ENCODE measurements at places on chromosomes 2 and 18.

- peaks cover 11% of the 10 kb centered on the region for H3K4me1 ChIP-seq
- H3K27ac ChIP-seq: no peak overlapping the region
- no peak overlapping the region for H3K4me3 ChIP-seq
- H3K27me3 ChIP-seq: no peaks in the 10 kb centered on the region
- DNase-seq: no peak
Observed at GRCh38 chr2:233519787-233520611, 46.6 kb downstream of the USP40 start.

DNA sequence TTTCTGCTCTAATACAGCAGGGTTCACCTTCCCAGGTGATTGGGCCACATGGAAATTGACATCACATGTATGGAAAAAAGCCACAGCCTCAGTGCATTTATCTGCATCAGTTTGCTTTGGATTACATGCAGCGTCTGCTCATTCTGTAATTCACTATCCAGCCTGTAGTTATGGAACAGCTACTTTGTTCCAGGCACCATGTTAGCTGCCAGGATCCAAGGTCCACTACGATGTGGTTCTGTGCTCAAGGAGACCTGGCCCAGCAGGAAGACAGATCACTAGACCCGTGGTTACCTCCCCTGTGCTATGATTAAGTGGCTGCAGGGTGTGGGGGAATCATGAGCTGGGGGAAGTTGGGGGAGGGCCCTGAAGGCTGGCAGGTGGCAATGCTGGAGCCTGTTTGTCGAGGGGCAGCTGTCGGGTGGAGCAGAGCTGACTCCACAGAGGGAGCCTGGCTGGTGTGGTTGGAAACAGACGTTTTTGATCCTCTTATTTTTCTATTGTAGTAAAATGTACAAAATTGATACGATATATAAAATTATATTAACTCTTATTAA lies 58.6 kb downstream of the TSHZ1 start:
- H3K36me3 ChIP-seq: no peaks in the 10 kb centered on the region
- no peak overlapping the region for H3K4me3 ChIP-seq
- DNase-seq: no peak
- H3K27ac ChIP-seq: no peak overlapping the region
- no peaks in the 10 kb centered on the region for H3K27me3 ChIP-seq

GRCh38 chr2:56001947-56002346 lies 78.4 kb upstream of the EFEMP1 start:
- H3K4me1 ChIP-seq: peaks cover 5% of the 10 kb centered on the region
- no peaks in the 10 kb centered on the region for H3K36me3 ChIP-seq
- H3K27ac ChIP-seq: no peak overlapping the region
- no peak for DNase-seq
- H3K27me3 ChIP-seq: peaks cover 16% of the 10 kb centered on the region

- H3K27ac ChIP-seq: peak overlapping the region; percentile 82
- no peaks in the 10 kb centered on the region for H3K27me3 ChIP-seq
- no peak for DNase-seq
- H3K36me3 ChIP-seq: no peaks in the 10 kb centered on the region
Observed at GRCh38 chr2:234308813-234309195, 188.1 kb downstream of the ARL4C start.

GRCh38 chr2:48170281-48170680 lies 264.0 kb upstream of the FBXO11 start:
- H3K4me3 ChIP-seq: no peak overlapping the region
- no peak for DNase-seq
- H3K27ac ChIP-seq: no peak overlapping the region
- peaks cover 4% of the 10 kb centered on the region for H3K4me1 ChIP-seq
- no peaks in the 10 kb centered on the region for H3K36me3 ChIP-seq

GRCh38 chr2:206993396-206993911 lies 54.1 kb downstream of the CPO start:
- DNase-seq: no peak
- H3K4me3 ChIP-seq: no peak overlapping the region
- H3K27ac ChIP-seq: no peak overlapping the region
- no peaks in the 10 kb centered on the region for H3K27me3 ChIP-seq

Data from chondrocyte (in vitro differentiated cells).